ENCODE measurements at places on chromosomes 2 and 18. TPM values are rescaled to one million over a fixed set of nuclear protein-coding genes. Genes with fewer than 3 reads are reported as not detected.

DNA sequence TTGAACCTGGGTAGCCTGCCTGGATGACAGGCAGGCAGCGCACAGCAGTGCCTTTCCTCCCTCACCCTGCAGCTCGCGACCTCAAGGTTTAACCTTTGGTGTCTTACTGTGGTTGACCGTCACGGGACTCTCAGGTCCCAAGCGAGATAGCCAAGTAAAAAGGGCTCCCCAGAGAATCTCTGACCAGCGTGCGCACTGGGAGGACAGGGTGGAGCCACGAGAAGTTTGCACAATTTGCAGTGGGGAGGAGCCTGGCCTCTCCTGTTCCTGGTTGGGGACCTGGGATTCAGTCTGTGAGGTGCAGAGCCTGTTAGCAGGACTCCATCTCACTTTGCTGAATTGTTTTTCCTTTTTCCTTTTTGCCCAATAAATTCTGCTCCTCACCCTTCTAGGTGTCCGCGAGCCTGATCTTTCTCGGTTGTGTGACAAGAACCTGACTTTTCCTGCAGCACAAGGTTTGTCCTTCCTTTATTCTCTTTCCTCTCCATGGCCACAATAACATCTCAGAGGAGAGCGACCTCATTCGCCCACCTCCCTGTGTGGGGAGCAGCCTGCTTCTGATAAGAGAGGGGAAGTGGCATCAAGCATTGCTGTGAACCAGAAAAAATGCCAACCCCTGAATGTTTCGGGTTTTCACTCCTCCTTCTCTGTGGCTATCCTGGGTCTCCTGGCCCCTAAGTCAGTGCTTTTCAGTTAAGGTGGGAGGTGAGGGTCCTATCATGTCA, 36.2 kb downstream of the POU3F3 start:
- no peak for DNase-seq

GRCh38 chr2:239331560-239331959, 69.3 kb downstream of the HDAC4 start:
- DNase-seq, result no peak

- no peak for DNase-seq
These were observed 25.4 kb upstream of the NRP2 start for GRCh38 chr2:205656941-205657340.

EN1 gene
- 9.0 TPM for polyA plus RNA-seq

SERPINB2 gene
- 0.30 TPM for polyA plus RNA-seq

UGT1A7 gene
- polyA plus RNA-seq, result not detected
